Osteoblast (primary cell): ENCODE measurements at places on chromosomes 3 and 15. TPM values are rescaled to one million over a fixed set of nuclear protein-coding genes. Genes with fewer than 3 reads are reported as not detected.

DUSP7 gene
- total RNA-seq: 12.7 and 13.8 TPM in 2 replicates

GRCh38 chr3:28287046-28287445 is 45.6 kb downstream of the CMC1 start:
- no peak for DNase-seq
- H3K36me3 ChIP-seq: no peaks in the 10 kb centered on the region
- H3K4me3 ChIP-seq: no peak overlapping the region
- no peaks in the 10 kb centered on the region for H3K27me3 ChIP-seq
- H3K27ac ChIP-seq: no peak overlapping the region

NR2E3 gene
- total RNA-seq: under 0.01 TPM in 2 replicates

- H3K4me1 ChIP-seq: no peaks in the 10 kb centered on the region
- H3K4me3 ChIP-seq: peak overlapping the region; percentile 39
- no peak for DNase-seq
Measured at GRCh38 chr15:69648212-69648611, 195.6 kb downstream of the RPLP1 start.

TAGLN3 gene
- not detected in 2 replicates for total RNA-seq

- no peaks in the 10 kb centered on the region for H3K36me3 ChIP-seq
- H3K4me1 ChIP-seq: no peaks in the 10 kb centered on the region
- no peak overlapping the region for H3K27ac ChIP-seq
- no peak overlapping the region for H3K4me3 ChIP-seq
- no peaks in the 10 kb centered on the region for H3K27me3 ChIP-seq
- DNase-seq: no peak
Measured at GRCh38 chr3:25293736-25294135, 134.3 kb upstream of the RARB start.

PTX3 gene
- 537 and 689 TPM in 2 replicates for total RNA-seq

DNA sequence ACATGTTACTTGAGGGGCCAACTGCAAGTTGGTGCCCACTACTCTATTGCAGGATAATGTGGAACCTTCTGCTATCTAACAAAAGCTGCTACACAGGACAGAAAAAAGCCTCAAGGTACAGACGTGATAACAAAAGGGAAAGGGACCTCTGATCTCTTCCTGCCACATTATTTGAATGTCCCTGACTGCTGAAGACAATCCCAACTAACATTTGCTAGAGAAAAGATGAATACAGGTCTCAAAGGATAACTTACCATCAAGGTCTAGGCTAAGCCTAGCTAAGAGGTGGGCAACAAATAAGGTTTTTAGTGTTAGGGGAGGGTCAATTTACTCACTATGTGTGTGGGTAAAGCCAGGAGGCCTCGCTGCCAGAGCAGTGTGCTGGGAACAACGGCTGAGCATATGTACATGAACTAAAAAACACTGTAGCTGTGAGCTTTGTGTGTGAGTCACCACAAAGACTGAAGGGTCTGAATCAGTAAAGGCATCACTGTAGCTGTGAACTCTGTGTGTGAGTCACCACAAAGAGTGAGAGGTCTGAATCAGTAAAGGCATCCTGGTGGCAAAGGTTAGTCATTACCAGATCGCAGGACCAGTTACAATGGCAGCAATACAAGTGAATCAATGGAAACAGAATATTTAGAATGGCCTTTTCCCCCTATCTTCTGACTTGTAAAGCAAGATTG is 111.7 kb downstream of the LMLN start:
- peak; percentile 81 for DNase-seq
- peaks cover 39% of the 10 kb centered on the region for H3K27me3 ChIP-seq
- peak overlapping the region; percentile 43 for H3K27ac ChIP-seq
- H3K36me3 ChIP-seq: no peaks in the 10 kb centered on the region
- H3K4me1 ChIP-seq: peaks cover 9% of the 10 kb centered on the region

GRCh38 chr15:63332367-63333124 is 49.1 kb downstream of the CA12 start:
- peak overlapping the region; percentile 62 for H3K27ac ChIP-seq
- no peaks in the 10 kb centered on the region for H3K27me3 ChIP-seq
- peaks cover 45% of the 10 kb centered on the region for H3K36me3 ChIP-seq

CASR gene
- total RNA-seq: not detected in 2 replicates

GRCh38 chr15:86620641-86621349 is 541.1 kb downstream of the AGBL1 start:
- H3K27ac ChIP-seq: no peak overlapping the region
- H3K36me3 ChIP-seq: no peaks in the 10 kb centered on the region

GRCh38 chr3:196948442-196949284 is 6.3 kb upstream of the NCBP2 start:
- H3K36me3 ChIP-seq: no peaks in the 10 kb centered on the region
- no peak overlapping the region for H3K4me3 ChIP-seq
- no peak overlapping the region for H3K27ac ChIP-seq
- peaks cover 2% of the 10 kb centered on the region for H3K4me1 ChIP-seq

GRCh38 chr3:146967783-146968182 is 362.6 kb upstream of the PLSCR5 start:
- no peaks in the 10 kb centered on the region for H3K27me3 ChIP-seq
- no peak for DNase-seq
- H3K36me3 ChIP-seq: no peaks in the 10 kb centered on the region
- H3K4me1 ChIP-seq: peaks cover 43% of the 10 kb centered on the region
- H3K4me3 ChIP-seq: no peak overlapping the region
- H3K27ac ChIP-seq: peak overlapping the region; percentile 94

- no peaks in the 10 kb centered on the region for H3K36me3 ChIP-seq
- H3K27ac ChIP-seq: no peak overlapping the region
- H3K4me3 ChIP-seq: no peak overlapping the region
- H3K27me3 ChIP-seq: no peaks in the 10 kb centered on the region
Measured at GRCh38 chr3:188389711-188390342, 235.9 kb downstream of the LPP start.

GRCh38 chr3:46113608-46114007 is 86.3 kb upstream of the XCR1 start:
- no peaks in the 10 kb centered on the region for H3K27me3 ChIP-seq
- H3K36me3 ChIP-seq: no peaks in the 10 kb centered on the region
- no peak overlapping the region for H3K4me3 ChIP-seq
- no peak for DNase-seq
- H3K27ac ChIP-seq: peak overlapping the region; percentile 65

CD200 gene
- 1.5 and 3.3 TPM in 2 replicates for total RNA-seq

DNA sequence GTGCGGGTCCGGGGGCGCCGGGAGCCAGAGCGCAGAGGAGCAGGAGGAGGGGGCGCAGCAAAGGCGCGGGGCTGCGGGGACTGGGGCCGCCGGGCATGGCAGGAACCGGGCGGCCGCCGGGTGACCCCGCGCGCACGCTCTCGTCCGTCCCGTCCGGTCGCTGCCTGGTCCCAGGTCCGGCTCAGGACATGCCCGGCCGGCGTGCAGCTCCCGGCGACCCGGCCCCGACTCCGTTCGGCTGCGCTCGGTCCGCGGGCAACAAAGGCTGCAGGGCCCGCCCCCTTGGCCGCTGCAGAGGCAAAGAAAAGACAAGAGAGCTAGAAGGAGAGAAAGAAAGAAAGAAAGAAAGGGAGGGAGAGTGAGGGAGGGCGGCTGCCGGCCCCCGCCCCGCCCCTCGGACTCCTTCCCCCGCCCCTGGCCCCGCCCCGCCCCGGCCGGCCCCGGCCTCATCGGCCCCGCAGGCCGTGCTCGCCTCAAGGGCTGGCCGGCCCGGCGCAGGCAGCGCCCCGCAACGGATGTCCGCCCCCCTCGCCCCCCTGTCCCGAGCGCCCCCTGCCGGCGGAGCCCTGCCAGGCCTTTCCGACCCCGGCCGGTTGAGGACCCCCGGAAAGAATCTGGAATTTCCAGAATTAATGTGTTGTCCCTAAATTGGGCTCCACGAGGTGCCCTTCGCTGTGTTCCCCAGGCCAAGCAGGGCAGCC is at the start of gene ADAMTS7:
ADAMTS7 (minus strand) TSS at position 341 of the 701 bp plus-strand sequence; CDS start at position 97, 244 bp downstream.
- H3K4me1 ChIP-seq: no peaks in the 10 kb centered on the region
- no peaks in the 10 kb centered on the region for H3K36me3 ChIP-seq
- peak within 1 kb of the TSS; percentile 84 for H3K4me3 ChIP-seq

GRCh38 chr3:120348065-120348990 is 826 bp downstream of the LRRC58 start:
- peak overlapping the region; percentile 82 for H3K27ac ChIP-seq
- H3K36me3 ChIP-seq: peaks cover 6% of the 10 kb centered on the region
- peak overlapping the region; percentile 90 for H3K4me3 ChIP-seq
- no peaks in the 10 kb centered on the region for H3K27me3 ChIP-seq

GRCh38 chr3:66342717-66343356 is 122.0 kb downstream of the SLC25A26 start:
- H3K27ac ChIP-seq: no peak overlapping the region
- no peaks in the 10 kb centered on the region for H3K4me1 ChIP-seq
- H3K27me3 ChIP-seq: no peaks in the 10 kb centered on the region
- H3K36me3 ChIP-seq: no peaks in the 10 kb centered on the region
- DNase-seq: no peak

DNA sequence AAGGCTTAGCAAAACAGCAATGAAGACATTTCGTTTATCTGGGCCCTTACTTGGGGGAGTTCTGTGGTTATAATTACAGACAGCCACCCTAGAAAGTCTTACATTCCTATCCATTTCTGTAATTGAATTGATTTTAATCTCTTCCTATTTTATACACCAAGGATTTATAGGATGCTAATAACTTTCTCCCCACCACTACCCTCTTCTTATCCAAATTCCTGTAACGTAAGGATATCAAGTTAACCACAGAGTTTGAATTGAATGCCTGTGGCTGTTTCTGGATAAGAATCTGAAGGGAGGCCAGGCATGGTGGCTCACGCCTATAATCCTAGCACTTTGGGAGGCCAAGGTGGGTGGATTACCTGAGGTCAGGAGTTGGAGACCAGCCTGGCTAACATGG is 78.6 kb downstream of the MLH1 start:
- no peaks in the 10 kb centered on the region for H3K27me3 ChIP-seq
- H3K27ac ChIP-seq: peak overlapping the region; percentile 83
- peaks cover 41% of the 10 kb centered on the region for H3K4me1 ChIP-seq

DNA sequence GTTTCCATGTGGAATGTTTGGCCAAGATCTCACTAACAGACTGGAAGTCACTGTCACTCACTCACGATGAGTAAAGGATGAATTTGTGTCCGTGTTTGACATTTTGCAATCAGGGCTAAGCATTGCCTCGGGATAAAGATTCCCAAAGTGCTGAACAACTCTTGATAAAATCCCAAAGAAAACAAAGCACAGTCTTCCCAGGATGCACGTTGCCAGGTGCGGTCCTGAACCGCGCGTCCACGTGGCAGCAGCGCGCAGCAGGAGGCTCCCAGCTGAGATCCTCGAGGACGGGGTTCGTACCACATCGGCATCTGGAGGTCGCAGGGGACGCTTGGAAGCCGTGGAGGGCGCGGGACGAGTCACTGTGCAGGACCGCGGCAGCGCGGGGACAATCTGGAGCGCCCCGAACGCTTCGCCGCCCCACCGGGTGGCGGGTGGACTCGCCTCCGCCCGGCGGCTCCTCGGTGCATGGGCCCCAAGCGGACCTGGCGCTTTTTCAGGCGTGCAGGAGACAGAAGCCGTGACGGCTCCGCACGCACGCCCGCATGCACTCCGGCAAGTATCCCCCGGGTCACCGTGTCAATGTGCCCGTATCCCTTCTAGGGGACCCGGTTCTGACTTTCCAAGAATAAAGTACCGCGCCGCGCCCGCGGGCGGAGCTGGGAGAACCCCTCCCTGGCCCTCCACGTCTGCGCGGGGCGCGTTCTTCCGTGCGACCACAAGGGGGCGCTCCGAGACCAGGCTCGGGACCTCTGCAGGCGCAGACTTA is 17.7 kb downstream of the CPN2 start:
- H3K27me3 ChIP-seq: no peaks in the 10 kb centered on the region
- H3K27ac ChIP-seq: peak overlapping the region; percentile 47
- H3K4me1 ChIP-seq: peaks cover 31% of the 10 kb centered on the region
- peak; percentile 97 for DNase-seq
- H3K36me3 ChIP-seq: no peaks in the 10 kb centered on the region

DNA sequence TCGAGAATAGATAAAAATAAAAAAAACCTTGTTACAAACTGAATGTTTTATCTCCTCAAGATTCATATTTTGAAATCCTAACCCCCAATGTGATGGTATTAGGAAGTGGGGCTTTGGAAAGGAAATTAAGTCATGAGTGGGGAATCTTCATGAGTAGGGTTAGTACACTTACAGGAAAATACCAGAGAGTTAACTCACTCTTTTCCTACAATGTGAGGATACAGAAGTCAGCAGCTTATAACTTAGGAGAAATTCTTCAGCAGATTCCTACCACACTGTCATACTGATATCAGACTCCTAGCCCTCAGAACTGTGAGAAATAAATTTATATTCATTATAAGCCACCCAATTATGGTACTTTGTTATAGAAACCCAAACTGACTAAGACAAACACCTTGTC is 453.1 kb downstream of the GBE1 start:
- H3K4me1 ChIP-seq: no peaks in the 10 kb centered on the region
- H3K4me3 ChIP-seq: no peak overlapping the region
- no peaks in the 10 kb centered on the region for H3K36me3 ChIP-seq
- H3K27me3 ChIP-seq: no peaks in the 10 kb centered on the region

TADA3 gene
- 88.4 and 102 TPM in 2 replicates for total RNA-seq

SPINK8 gene
- total RNA-seq: not detected in 2 replicates

GRCh38 chr3:71672340-71672739 is 52.9 kb downstream of the EIF4E3 start:
- H3K4me3 ChIP-seq: no peak overlapping the region
- H3K27ac ChIP-seq: no peak overlapping the region
- H3K27me3 ChIP-seq: no peaks in the 10 kb centered on the region
- H3K36me3 ChIP-seq: no peaks in the 10 kb centered on the region

GRCh38 chr3:114144909-114145688 is 33.8 kb downstream of the DRD3 start:
- peaks cover 21% of the 10 kb centered on the region for H3K4me1 ChIP-seq
- no peaks in the 10 kb centered on the region for H3K27me3 ChIP-seq
- peak; percentile 93 for DNase-seq
- H3K36me3 ChIP-seq: no peaks in the 10 kb centered on the region
- no peak overlapping the region for H3K4me3 ChIP-seq
- peak overlapping the region; percentile 54 for H3K27ac ChIP-seq

GNAT1 gene
- not detected in 2 replicates for total RNA-seq

- H3K4me1 ChIP-seq: no peaks in the 10 kb centered on the region
- no peaks in the 10 kb centered on the region for H3K36me3 ChIP-seq
- H3K4me3 ChIP-seq: no peak overlapping the region
- no peak for DNase-seq
Measured at GRCh38 chr3:189167027-189167766, 4.6 kb upstream of the TPRG1 start.

- H3K4me1 ChIP-seq: no peaks in the 10 kb centered on the region
- no peak overlapping the region for H3K27ac ChIP-seq
- H3K36me3 ChIP-seq: no peaks in the 10 kb centered on the region
- H3K4me3 ChIP-seq: no peak overlapping the region
Measured at GRCh38 chr3:13838421-13838820, 41.5 kb downstream of the WNT7A start.

DNA sequence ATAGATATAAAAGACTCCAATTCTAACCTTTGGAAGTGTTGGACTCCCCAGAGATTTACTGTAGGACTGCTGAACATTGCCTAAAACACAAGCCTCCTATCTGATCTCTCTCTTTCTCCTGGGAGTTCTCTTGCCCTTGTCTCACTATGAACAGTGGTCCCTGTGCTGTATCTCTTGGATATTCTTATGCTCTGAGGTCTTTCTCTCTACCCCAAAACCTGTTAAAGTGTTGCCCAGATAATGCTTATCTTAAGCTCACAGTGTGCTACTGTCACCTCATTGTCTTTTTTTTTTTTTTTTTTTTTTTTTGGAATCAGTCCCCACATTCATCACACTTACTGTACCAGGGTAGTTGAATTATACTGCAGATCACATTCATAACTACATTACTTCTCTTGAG is 131.0 kb upstream of the CBLB start:
- no peak for DNase-seq
- no peak overlapping the region for H3K27ac ChIP-seq
- H3K36me3 ChIP-seq: no peaks in the 10 kb centered on the region
